ENCODE measurements at places on chromosomes 16 and 17. TPM values are rescaled to one million over a fixed set of nuclear protein-coding genes. Genes with fewer than 3 reads are reported as not detected.

The ABCC12 gene
- not detected for total RNA-seq

The ZSCAN10 gene
- 0.11 TPM for total RNA-seq

The DUSP14 gene
- 18.2 TPM for total RNA-seq

The CD68 gene
- 4.8 TPM for total RNA-seq

The ST6GALNAC2 gene
- total RNA-seq = not detected

- DNase-seq = no peak
Observed at GRCh38 chr17:70144260-70144846, 25.0 kb upstream of the KCNJ2 start.

GRCh38 chr16:1197237-1197866 is 27.7 kb downstream of the TPSG1 start:
- no peak for DNase-seq

DNA sequence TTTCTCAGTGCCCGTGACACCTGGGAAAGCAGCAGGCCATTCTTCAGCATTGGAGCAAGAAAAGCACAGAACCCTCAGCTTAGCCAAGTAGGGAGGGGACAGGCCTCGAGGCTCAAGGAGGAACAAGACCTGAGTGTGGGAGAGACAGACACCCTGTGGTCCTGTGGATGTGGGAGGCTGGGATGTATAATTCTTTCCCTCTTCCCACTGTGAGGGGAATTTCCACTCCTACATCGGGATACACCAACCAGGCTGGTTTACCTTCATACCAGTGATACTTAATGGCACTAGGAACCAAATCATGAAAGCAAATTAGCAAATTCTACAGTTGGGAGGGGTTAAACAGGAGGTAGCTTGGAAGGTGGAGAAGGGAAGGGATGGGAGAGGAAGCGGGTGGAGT is 41.7 kb downstream of the LYRM1 start:
- DNase-seq = no peak

- DNase-seq = no peak
Observed at GRCh38 chr17:19361326-19361725, 1.2 kb downstream of the B9D1 start.

- no peak for DNase-seq
Observed at GRCh38 chr17:45809499-45809898, 25.4 kb downstream of the CRHR1 start.

DNA sequence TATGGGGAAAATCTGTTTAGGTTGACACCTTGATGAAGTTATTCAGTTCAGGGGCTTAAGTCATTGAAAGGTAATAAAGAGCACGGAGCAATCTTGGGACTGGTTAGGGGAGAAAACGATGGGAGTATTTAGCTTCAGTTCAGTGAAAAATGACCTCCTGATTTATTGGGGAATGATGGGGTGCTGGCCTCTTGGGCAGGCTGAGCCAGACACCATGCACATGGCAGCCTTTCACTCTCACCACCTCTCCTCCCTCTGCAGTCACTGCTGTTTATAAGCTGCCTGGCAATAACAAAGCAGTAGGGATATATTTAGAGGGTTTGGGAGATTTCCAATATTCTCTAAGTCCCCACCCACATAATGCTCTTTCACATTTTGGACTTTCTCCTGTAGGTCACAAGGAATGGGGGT is 140.5 kb upstream of the HS3ST2 start:
- no peak for DNase-seq

GRCh38 chr17:45052052-45052772 is 780 bp upstream of the DCAKD start:
- no peak for DNase-seq

- DNase-seq = no peak
Observed at GRCh38 chr16:56758930-56759329, 29.0 kb downstream of the NUP93 start.

- no peak for DNase-seq
Observed at GRCh38 chr16:20803561-20804214, 2.6 kb downstream of the ERI2 start.

DNA sequence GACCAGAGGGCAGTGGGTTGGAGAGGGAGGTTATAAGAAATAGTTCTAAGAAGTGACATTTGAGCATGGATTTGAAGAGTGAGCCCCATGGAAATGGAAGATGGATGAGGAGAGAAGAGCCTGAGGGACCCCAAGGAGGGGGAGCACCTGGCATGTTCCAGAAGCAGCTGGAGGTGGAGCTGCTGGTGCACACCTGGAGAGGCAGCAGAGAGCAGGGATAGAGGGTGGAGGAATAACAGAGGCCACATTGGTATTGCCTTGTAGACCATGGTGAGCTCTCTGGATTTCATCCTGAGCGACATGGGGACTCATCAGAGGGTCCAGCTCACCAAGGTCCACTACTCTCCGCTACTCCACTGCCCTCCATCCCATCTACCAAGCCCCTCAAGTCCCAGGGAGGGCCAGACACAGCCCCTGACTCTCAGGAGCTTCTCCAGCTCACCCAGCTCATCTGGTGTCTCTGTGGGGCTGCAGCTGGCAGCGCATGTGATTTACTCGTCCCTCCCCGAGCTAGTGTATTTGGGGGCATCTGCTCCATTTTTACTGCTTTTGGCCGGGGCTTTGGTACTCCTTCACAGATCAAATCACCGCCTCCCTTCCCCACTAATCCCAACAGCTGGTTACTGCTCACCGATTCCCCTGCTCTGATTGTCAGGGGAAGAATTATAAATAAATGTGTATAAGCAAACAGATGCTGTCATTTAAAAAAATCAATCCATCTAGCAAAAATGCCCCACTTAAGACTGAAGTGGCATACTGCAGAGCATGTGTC is 22.1 kb upstream of the KDM8 start:
- DNase-seq = no peak

DNA sequence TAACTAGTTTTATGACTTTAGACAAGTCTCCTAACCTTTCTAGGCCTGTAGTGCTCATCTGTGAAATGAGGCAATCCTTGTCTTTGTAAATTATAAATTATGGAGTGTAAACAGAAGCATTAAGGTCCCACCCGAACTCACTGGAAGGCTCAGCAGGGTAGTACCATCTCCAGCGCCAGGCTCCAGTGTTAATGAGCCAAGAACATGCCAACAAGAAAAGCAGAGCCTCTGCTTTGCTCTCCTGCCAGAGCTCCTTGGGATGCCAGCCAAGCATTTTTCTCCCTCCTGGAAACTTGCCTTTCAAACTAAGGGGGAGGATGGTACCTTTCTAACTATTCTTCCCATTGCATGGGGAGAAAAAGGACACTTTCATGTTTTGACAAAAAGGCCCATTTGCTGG is 14.9 kb downstream of the LIMD2 start:
- no peak for DNase-seq

- no peak for DNase-seq
Observed at GRCh38 chr16:72002619-72003018, 2.4 kb upstream of the PKD1L3 start.

DNA sequence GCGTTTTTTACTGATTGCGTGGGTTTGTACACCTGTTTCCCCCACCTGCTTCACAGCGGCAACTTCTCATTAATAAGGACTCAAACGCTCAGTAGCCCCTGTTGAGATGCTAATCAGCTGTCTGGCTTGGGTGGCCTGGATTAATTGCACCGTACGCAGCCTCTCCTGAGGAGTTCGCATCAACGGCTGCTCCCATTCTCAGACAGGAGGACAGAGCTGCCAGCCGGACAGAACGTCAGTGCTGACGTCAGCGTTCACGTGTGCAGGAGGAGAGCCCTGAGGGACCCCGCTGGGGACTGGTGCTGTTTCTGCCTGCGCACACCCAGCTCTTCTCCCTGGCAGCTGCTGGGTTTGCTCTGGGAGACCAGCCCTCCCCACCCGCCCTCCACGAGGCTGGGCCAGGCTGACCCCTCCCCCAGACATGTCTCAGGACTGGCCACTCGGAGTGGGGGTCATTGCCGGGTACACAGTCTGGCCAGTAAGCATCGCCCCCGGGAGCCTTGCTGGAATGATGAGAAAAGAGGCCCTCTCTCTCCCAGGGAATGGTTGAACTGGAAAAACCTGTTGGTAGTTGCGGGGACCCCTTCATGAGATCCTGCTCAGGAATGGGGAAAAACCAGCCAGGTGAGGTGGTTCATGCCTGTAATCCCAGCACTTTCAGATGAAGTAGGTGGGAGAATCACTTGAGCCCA is 5.7 kb upstream of the BANP start:
- DNase-seq = no peak

DNA sequence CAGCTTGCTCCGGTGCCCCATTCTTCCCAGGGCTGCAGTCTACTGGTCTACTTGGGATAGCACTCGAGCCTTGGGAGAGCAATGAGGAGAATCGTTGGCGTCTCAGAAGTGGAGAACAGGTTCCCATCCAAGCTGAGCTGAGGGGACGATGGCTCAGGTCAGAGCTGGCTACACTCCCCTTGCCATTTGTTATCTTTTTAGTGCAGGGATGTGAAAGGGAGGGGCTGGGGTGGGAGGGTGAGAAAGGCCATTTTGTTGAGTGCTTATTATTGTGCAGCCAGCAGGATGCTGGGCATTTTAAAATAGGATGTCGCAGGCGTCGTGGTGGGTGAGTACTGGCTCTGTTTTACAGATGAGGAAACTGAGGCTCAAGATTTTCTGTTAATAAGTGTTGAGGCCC is 410.8 kb downstream of the SNX29 start:
- no peak for DNase-seq

GRCh38 chr16:48535369-48535787 is 74.6 kb downstream of the N4BP1 start:
- DNase-seq = no peak

DNA sequence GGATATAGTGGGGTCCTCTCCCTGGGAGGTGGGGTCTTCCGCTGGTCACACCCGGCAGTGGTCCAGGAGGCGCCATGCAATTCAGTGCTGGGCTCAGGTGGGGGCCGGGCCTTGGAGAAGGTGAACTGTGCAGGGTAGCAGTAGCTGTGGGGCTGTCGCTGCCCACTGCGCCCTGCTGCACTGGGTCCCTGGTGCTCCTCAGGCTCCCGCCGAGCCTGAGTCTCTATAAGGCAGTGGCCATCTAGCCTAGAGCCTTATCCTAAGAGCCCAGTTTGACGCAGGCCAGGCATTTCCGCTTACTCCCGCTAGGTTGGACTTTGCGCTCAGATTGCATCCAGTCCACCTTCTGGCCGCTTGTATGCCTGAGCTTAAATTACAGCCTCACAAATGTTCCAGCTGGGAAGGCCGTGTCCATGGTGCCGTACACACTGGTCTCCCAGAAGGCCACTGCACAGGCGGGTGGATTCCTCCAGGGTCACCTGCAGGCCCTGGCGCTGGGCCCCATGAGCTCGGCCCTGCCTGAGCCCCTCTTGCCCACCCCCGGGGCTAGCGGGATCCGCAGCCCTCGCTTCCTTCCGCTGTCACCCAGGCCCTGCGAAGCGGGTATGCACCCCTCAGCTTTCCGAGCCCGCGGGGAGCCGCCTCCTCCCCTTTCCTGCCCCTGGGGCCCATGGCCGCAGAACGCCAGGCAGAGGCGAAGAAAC is 1762.2 kb downstream of the TP53TG3F start:
- DNase-seq = no peak

- no peak for DNase-seq
Observed at GRCh38 chr17:44006272-44006597, 1.8 kb downstream of the NAGS start.

GRCh38 chr17:80195671-80196529 is 24.2 kb downstream of the SGSH start:
- DNase-seq = peak; percentile 63

DNA sequence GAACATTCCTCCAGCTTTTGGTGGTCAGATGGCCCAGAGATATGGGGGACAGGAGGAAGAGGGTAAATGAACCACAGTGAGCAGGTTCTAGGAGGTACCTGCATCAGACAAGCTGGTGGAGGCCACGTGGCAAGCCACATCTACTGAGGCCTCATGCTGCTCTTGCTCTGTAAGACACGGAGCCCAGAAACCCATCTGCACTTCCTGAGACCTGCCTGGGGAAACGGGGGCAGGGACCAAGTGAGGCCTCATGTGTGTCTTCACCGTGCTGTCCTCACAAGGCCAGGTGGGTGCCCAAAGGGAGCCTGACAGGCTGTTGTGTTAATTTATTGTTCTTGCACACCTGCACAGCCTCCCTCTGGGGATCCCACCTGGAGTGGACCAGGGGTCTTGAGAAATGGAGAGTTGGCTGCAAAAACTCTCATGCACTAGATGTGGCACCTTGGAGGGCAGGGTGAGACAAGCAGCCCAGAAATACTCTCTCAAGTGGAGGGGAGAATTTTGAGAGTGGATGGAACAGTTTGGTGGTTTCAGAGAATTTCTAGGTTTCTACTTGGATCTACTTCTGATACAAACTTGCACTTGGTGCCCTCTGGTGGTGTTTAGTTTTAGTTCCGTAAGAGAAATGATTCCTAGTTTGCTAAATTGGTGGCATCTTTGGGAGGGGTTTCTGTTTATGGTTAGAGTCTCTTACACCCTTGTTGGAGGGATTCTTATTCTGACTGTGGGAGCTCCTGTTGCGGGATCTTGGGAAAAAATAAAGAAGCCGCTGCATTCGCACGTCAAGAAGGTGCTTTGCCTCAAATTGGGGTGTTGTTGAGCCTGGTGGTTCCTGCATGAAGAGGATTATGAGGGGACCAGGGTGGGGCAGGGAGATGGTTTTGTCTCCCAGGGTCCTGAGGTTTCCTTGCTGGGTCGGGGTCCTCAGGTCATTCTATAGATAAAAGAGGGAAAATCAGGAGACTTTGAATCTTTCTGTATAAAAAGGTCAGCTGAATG is 47.5 kb downstream of the SLC6A2 start:
- DNase-seq = no peak

- no peak for DNase-seq
Observed at GRCh38 chr17:42918902-42919521, 18.4 kb downstream of the G6PC1 start.

GRCh38 chr17:4518901-4519300 is 20.2 kb downstream of the SPNS2 start:
- no peak for DNase-seq

GRCh38 chr16:55842369-55843104 is 9.6 kb upstream of the CES1 start:
- DNase-seq = no peak

DNA sequence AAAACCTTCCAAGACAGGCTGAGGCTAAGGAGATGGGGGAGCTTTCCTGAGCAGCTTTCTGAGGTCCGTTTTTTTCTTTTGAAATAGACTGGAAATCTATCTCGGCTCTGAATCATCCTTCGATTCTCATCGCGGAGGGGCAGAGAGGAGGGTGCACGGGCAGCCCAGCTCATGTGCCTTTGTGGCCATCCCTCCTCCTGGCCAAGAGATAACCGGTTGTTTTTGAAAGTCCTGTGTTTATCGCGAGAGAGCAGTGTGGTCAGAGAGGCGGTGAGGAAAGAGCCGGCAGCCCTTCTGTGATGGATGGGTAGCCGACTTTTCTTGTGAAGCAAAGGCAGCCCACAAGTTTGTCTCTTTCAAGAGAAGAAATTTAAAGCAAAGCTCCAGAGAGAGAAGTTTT is 191.6 kb downstream of the CCDC182 start:
- DNase-seq = no peak

DNA sequence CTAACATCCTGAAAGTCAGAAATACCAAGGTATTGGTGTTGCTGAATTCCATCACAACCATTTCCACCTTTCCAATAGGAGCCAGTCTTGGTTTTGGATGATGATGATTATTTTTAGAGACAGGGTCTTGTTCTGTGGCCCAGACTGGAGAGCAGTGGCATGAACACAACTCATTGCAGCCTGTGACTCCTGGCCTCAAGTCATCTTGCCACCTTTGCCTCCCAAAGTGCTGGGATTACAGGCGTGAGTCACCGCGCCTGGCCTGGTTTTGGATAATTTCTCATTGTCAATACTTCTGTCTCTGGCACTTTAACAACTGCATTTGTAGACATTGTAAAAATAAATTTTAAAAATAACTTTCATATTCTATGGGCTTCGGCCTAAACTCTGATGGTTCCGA is 22.6 kb downstream of the STAT5B start:
- no peak for DNase-seq
